ENCODE measurements at places on chromosomes 3 and 15. TPM values are rescaled to one million over a fixed set of nuclear protein-coding genes. Genes with fewer than 3 reads are reported as not detected.

The MME gene
- 466 TPM for polyA plus RNA-seq

The GRM2 gene
- polyA plus RNA-seq, result 0.56 TPM

The TEX55 gene
- polyA plus RNA-seq, result not detected

The ALDH1L1 gene
- 38.2 TPM for polyA plus RNA-seq

The AMOTL2 gene
- 84.0 TPM for polyA plus RNA-seq

The GATM gene
- polyA plus RNA-seq, result 175 TPM

The SPINK8 gene
- 0.68 TPM for polyA plus RNA-seq

The TM4SF18 gene
- polyA plus RNA-seq, result 20.9 TPM

The RETNLB gene
- polyA plus RNA-seq, result not detected

The MUC13 gene
- polyA plus RNA-seq, result 0.16 TPM

The GOLGA6A gene
- polyA plus RNA-seq, result 0.39 TPM

The LYZL4 gene
- not detected for polyA plus RNA-seq

The KNG1 gene
- polyA plus RNA-seq, result 220 TPM

The MEGF11 gene
- polyA plus RNA-seq, result 2.1 TPM

The PTH1R gene
- 226 TPM for polyA plus RNA-seq

Measured in left renal cortex interstitium (tissue), 4 donors.